H1 (cell line): ENCODE measurements at places on chromosomes 16 and 17. TPM values are rescaled to one million over a fixed set of nuclear protein-coding genes. Genes with fewer than 3 reads are reported as not detected.

The NR1D1 gene
- 1.5 and 3.4 TPM in 2 replicates for polyA plus RNA-seq

The HBA2 gene
- polyA plus RNA-seq, result 6.1 and 8.1 TPM in 2 replicates

The UTP4 gene
- 71.8 and 118 TPM in 2 replicates for polyA plus RNA-seq

The CCDC102A gene
- 7.5 and 10.5 TPM in 2 replicates for polyA plus RNA-seq

The ITGAL gene
- polyA plus RNA-seq, result 0.02 TPM in 1 of 2 replicates, not detected in the other
